Stimulated activated CD4-positive, alpha-beta T cell treated with anti-CD3 and anti-CD28 coated beads, Interleukin-1b, Interleukin-23, amount 100 ng/mL, for 1 hour (primary cell): ENCODE measurements at places on chromosomes 16 and 17.

DNA sequence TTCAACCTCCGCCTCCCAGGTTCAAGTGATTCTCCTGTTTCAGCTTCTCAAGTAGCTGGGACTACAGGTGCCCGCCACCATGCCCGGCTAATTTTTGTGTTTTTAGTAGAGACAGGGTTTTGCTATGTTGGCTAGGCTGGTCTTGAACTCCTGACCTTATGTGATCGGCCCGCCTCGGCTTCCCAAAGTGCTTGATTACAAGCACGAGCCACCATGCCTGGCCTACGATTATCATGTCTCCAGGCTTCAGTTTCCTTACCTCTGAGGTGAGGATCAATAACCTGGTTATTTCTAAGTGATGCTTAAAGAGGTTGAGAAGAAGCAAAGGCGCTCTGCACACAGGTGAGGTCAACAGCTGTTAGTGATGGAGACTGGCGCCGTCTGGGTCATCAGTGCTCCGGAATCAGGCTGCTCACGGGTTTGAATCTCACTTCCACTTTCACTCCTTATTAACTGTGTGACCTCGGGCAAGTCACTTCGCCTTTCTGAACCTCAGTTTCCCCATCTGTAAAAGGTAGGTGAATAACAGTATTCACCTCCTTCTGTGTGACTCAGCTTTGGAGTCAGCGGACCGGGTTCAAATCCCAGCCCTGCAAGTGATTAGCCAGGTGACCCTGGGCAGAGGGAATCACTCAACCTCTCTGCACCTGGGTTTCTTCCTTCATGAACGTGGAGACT is 745 bp upstream of the ABCC1 start:
- DNase-seq: no peak

GRCh38 chr17:10311131-10311530 is 61.7 kb downstream of the MYH13 start:
- DNase-seq: no peak

DNA sequence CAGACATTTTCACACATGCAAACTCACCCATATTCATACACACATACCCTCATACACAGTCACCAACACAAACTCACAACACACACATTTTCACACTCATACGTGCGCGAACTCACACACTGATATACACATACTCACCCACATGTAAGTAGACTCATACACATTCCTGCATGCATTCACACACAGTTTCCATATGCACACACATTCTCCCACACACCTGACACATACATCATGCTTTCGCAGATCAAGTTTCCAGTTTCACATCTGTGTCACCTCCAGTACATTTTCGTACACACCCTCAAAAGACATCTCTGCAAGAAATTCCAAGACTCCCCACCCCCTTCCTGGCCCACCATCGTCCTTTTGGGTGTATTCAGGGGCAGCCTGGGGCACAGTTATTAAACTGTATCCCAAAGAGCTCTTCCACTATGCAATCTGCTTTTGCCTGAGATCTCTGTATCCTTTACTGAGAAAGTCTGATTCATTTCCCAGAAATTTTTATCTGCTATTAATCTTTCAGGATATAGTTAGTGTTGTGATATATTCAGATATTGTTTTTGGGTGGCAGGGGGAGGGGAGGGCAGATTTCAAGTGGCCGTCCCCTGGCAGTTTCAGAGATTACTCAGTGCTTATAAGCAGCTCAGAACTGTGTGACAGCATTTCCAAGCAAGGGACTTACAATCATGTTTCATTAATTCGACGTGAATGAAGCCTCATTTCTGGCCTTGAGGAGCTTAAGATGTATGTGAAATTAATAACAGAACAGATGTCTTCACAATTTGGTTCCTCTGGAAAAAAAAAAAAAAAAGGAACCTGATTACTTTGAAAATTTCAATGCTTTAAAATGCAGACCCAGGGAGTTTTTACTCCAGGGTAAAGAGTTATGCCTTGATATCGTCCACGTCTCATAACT is 35.3 kb upstream of the MMP2 start:
- DNase-seq: no peak

GRCh38 chr17:35555691-35556090 is 4.9 kb downstream of the SLFN14 start:
- DNase-seq: no peak

- no peak for DNase-seq
These were observed 245.0 kb upstream of the CDH5 start for GRCh38 chr16:66121466-66121865.

- no peak for DNase-seq
These were observed 14.3 kb downstream of the KATNIP start for GRCh38 chr16:27564224-27564623.

DNA sequence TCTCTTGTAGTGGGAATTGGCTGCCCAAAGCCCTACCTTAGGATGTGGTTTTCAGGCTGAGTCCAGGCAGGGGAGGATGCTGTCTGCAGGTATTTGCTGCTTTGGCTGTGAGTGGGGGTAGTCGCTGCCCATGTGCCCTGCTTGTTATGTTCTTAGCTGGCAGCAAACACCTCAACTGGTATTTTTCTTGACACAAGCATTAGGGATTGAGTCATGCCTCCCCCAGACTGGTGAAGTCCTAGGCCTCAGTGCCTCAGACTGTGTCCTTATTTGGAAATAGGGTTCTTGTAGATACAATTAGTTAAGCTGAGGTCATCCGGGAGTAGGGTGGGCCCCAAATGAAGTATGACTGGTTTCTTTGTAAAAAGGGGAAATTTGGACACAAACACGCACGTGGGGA is 808.3 kb upstream of the EEF2KMT start:
- DNase-seq: no peak

DNA sequence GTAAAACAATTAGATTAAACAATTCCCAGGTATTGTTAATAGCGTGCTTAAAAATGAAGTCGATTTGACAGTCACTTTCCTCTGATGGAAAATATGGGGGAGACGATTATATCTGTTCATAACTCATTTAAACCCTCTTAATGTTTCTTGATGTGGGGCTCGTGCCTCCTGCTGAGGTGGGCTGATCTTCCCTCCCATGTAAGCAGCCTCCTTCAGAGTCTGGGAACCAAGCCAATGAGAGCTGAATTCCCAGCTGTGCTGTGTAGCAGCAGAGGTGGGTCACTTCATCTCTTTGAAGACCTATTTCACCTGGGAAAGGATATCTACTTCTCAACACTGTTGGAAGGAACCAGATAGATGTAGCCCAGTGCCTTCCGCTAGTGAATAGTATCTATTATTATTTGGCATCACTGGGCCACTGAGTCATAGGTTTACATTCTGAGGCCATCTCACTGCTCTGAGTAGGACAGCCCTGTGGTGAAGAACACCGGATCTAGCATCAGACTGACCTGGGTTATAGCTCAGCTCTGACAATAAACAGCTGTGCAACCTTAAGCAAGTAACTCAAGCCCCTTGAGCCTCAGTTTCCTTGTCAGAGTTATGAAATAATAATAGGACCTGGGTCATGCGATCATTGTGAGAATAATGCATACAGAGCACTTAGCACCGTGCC is 85.3 kb upstream of the C16orf82 start:
- no peak for DNase-seq

DNA sequence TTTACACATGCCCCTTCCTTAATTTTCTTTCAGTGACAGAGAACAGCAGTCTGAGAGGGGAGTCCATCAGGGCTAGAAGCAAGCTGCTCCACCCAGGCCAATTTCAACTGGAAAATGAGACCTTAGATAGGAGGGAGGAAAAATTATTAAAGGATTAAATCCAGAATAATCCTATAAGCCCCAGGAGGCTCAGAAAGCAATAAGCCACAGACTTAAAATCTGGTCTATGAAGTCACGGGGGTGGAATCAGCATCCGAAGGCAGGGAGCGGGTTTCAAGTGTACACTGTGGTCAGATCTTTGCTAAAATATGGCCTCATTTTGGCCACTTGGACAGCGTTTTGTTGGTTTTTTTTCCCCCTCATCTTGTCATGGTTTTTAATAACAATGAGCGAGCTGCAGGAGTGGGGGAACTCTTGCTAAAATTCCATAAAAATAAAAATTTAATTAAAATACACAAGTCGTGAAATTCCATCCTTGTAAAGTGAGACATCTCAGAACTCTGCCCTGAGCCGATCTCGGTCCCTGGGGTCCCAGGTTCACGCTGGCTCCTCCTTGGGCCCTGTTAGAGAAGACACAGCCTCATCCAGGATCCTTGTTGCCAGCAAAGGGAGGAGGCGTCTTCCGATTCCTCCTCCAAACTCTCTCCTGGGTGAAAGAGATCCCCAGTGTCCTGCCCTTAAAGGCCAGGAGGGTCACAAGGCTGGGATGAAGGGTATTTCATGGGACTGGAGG is 51.6 kb upstream of the ETV4 start:
- DNase-seq: no peak

DNA sequence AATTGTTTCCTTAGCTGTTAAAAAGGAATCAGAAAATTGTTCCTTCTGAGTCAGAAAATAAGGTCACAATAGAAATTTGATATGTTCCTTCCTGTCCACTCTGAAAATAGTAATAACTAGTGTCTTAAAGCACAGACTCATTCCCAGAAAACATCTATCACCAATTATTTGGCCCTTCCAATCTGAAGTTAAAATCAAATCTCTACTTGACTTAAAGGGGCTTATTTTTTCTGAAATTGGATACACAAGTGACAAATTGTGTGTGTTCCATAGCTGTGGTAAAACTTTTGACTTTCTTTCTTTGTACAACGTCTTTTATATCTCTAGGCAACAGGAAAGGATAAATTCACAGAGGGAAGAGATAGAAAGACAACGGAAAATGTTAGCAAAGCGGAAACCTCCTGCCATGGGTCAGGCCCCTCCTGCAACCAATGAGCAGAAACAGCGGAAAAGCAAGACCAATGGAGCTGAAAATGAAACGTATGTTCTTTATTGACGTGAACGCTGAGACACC is 54.5 kb upstream of the MRC2 start:
- DNase-seq: no peak

DNA sequence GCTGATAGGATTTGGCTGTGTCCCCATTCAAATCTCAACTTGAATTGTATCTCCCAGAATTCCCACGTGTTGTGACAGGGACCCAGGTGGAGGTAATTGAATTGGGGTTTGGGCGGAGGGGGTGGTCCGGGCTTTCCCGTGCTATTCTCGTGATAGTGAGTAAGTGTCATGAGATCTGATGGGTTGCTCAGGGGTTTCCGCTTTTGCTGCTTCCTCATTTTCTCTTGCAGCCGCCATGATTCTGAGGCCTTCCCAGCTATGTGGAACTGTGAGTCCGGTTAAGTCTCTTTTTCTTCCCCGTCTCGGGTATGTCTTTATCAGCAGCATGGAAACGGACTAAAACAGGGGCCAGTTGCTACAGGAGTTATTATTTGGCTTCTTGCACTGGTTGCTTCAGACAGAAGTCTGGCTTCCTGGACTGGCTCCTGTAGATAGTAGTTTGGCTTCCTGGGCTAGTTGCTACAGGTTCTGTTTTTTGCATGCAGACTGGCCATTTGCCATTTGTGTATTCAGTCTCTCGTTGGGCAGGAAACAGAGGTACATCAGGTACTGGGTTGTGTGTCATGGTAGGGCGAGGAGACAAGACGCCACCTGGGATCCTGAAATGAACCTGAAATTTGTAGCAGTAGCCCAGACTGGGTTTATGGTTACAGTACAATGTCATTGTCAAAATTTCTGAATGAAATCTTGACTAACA is 32.6 kb downstream of the CNTNAP4 start:
- no peak for DNase-seq

DNA sequence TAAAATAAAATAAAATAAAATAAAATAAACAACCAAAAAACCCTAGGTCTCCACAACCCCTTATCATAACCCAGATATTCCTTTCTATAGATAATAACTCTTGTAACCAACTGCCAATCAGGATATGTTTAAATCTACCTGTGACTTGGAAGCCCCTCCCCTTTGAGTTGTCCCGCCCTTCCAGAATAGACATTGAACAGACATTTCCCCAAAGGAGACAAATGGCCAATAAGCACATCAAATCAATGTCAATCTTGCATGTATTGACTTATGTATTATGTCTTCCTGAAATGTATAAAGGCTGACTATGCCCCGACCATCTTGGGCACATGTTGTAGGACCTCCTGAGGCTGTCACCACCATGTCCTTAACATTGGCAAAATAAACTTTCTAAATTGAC is 1.5 kb upstream of the MAPK7 start:
- no peak for DNase-seq

- DNase-seq: no peak
These were observed 671 bp upstream of the EDC4 start for GRCh38 chr16:67872131-67872630.

GRCh38 chr17:33057564-33057963 is 65.9 kb downstream of the SPACA3 start:
- no peak for DNase-seq

GRCh38 chr17:75642784-75643642 is 9.8 kb downstream of the SMIM5 start:
- no peak for DNase-seq

- DNase-seq: no peak
These were observed 4.6 kb downstream of the OSBPL7 start for GRCh38 chr17:47816947-47817346.

DNA sequence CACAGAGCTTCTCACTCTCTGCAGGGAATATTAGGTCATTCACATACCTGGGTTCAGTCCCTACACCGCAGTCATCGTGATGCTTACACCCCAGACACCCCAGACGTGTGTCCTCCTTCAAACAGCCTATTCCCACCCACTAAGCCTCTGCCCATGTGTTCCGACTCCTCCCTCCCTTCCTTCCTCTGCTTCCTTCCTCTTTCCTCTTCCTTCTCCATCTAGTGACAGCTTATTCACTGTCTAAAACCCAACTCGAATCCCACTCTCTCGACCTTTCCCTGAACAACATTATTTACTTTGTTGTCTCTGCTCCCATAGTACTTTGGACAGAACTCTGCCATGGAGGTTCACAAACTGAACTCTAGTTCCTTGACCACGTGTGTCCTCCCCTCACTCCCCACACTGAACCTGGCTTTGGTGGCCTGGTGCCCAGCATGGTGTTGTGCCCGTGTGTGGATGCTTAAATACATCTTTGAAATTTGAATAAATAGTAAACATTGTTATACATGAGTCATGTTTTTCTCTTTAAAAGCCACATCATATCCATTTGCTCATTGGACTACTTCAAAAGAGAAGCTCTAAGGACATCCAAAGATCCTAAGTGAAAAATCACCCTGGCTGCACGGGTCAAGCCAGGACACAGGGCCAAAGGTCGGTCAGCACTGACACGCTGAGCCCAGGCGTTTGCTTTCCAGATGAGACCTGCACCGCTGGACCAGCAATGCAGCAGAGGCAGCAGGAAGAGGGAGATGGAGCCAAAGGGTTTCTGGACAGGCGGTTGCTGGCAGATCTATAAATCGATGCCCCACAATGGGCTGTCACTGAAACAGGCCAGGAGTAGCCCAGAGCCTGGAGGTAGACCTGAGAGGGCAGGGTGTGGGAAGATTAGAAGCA is 14.1 kb upstream of the G6PC1 start:
- no peak for DNase-seq

GRCh38 chr16:87963400-87963799 is 12.2 kb downstream of the BANP start:
- DNase-seq: peak; percentile 41
